ENCODE measurements at places on chromosomes 6 and 20. TPM values are rescaled to one million over a fixed set of nuclear protein-coding genes. Genes with fewer than 3 reads are reported as not detected.

DNA sequence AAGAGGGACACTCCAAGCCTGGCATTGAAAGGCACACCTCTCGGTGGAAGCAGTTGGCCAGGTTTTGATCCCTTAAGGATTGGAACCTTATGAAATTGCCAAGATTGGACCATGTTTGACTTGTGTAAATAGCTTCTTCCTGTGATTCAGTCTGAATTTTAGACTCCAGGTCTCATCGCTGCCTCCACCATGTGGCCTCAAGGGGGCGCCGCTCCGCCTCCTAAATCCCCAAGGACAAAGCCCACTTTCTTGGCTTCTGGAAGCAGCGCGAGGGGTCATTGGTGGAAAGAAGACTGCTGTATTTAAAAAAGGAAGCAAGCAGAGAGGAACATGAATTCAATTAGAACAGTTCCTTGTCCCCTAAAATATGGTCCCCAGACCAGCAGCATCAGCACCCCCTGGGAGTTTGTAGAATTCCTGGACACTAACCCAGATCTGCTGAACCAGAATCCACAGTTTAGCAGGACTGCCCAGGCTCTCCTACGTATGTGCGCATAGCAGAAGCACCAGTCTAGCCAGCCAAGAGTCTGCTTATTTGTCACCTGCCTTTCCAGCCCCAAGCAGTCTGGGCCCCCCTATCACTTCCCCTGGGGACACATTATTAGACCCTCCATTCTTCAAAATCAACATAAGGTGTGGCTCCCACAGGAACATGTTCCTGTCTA, 108.5 kb downstream of the LY86 start:
- peak; percentile 44 for DNase-seq

- no peak for DNase-seq
Observed at GRCh38 chr6:13273931-13274706, 54.2 kb downstream of the TBC1D7 start.

DNA sequence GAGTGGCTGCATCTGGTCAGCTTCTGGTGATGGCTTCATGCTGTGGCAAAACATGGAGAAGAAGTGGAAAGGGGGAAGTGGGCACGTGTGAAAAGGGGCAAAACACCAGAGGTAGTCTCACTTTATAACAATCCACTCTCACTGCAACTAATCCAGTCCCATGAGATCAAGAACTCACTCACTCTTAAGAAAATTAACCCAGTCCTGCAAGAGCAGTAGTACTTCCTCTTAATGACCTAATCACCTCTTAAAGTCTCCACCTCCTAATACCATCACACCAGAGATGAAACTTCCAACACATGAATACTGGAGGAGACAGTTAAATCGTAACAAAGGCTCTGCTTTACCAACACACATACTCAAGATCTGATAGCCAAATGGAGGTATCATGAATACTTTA, 152.6 kb downstream of the THEMIS start:
- DNase-seq: no peak

GRCh38 chr6:131724114-131724513, 13.3 kb upstream of the CTAGE9 start:
- no peak for DNase-seq

- DNase-seq: no peak
Observed at GRCh38 chr20:17407550-17407949, 123.6 kb downstream of the BFSP1 start.

DNA sequence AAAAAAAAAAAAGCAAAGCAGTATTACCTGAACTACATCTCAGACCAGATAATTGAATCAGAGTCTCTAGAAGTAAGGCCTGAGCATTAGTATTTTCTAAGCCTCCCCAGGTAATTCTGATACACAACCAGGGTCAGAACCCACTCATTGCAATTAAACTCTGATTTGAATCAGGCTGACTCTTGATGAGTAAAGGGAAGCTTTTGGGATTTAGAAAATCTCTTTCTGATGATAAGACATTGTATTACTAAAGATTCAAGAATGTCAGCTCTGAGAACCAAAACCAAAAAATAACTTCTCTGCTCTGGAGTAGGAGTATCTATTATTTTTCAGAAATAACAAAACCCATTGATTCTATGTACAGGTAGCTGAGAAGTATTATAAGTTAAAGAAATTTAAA, 100.1 kb upstream of the COL21A1 start:
- no peak for DNase-seq

GRCh38 chr6:44138717-44139350, 11.5 kb downstream of the TMEM63B start:
- no peak for DNase-seq

CCN5 gene
- not detected for total RNA-seq

MATN4 gene
- 0.50 TPM for total RNA-seq

DNA sequence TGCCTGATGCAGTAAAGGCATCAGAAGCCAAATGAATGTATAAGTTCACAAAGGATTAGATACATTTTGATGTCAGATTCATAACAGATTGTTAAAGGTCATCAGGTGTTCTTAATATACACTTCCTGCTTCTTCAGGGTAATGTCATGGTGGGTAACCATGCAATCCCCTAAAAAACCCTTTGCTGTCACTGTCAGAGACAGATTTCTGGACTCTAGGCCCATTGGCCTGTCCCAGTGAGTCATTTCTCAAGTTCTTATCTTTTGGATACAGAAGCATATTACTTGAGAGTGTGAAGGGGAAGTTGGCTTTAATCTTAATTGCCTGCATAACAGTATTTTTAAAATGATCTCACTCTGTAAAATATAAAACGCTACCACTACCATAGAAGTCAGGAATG, 895.6 kb upstream of the MAP3K7 start:
- DNase-seq: no peak

DNA sequence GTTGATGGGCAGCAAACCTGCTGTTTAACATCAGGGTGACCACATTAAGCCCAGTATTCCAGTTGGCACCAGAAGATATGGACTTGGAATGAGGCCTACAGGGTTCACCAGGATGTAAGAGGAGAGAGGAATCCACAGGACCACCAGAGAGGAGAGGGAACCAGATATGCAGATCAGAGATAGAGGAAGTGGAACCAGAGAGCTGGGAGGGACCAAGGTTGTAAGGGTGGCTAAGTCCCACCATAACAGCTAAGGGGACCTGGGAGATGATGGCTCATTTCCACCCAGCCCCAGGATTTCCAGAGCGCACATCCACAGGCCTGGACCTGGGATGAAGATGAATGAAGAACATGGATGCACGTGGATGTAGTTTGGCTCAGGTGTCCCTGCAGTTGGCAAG, 11.1 kb downstream of the BTN2A1 start:
- no peak for DNase-seq

DNA sequence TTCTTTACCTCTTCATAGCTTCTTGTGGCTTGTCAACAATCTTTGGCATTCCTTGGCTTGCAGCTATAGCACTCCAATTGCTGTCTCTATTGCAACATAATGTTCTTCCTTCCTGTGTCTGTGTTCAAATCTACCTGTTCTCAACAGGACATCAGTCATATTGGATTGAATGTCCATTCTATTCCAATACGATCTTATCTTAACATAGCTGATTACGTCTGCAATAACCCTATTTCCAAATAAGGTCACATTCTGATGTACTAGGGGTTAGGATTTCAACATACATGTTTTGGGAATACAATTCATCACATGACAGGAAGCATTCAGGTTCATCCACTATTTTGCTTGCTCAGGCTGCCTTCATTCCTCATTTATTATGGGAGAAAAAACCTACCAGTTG, 684.4 kb upstream of the CITED2 start:
- DNase-seq: no peak

- DNase-seq: no peak
Observed at GRCh38 chr20:44502968-44503367, 18.9 kb downstream of the SERINC3 start.

- no peak for DNase-seq
Observed at GRCh38 chr6:120447605-120448004, 886.7 kb downstream of the TBC1D32 start.
